ENCODE measurements at places on chromosomes 16 and 17.

GRCh38 chr16:81357711-81358260 is 43.0 kb downstream of the GAN start:
- DNase-seq = no peak

DNA sequence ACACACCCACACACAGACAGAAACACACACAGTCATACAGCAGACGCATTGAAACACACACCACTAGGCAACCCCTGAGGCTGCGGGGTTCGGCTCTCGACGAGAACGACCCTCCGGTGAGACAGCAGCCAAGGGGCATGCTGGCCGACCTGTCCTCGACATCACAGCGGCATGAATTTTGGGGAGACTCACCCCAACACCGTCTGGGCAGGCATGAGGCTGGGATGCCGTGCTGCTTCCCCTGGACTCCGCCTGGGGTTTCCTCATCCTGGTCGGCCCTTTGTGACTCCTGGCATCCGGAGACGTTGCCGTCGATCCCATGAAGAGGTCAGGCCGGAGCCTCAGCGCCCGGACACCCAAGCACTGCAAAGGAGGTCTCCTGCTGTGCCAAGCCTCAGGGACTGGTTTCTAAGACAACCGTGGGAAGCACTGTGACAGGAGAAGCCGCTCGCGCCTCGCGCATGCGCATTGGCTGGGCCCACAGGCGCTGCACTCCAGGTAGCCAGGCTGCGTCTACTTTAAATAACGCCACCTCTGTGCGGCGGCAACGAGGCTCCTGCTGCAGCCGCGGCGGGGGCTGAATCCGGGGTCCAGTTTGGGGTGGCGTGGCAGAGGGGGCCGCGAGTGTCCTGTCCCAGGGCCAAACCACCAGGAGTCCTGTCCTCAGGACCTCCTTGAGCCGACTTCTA is 13.8 kb upstream of the KCNJ18 start:
- no peak for DNase-seq

GRCh38 chr17:28985950-28986713 is 19.7 kb downstream of the SEZ6 start:
- no peak for DNase-seq

DNA sequence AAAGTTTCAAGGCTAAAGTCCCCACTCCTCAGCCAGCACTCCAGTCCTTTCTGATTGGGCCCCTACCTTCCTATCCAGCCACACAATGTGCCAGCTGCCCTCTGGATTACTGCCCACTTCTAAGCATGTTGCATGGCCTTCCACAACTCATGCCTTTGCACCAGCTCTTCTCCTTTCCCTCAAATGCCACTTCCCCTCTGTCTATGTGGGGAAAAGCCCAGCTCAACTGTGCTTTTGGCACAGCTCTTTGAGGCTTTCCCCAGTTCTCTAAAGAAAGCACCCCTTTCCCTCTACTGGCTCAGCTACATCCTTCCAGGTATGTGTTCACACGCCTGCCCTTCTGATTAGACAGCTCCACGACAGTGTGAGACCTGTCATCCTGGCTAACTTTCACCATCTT is 18.5 kb downstream of the GTF3C1 start:
- no peak for DNase-seq

DNA sequence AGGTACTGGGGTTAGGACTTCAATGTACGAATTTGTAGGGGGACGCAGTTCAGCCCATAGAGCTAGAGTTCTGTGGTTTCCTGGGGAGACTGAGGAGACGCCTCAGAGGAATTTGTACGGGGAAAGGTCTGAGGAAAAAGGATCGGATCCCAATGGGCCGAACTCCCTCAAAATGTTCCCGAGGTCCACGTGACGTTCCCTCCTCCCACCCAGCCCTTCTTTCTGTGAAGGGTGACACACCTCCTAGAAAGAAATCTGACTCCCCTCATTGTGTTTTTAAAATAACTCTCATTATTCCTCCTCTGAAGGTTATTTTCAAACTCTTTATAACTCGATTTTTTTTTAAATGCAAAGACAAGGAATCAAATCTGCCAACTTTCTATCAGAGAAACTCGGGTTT is 8.6 kb downstream of the RGS9 start:
- DNase-seq = no peak
